ENCODE measurements at places on chromosomes 12 and 14.

DNA sequence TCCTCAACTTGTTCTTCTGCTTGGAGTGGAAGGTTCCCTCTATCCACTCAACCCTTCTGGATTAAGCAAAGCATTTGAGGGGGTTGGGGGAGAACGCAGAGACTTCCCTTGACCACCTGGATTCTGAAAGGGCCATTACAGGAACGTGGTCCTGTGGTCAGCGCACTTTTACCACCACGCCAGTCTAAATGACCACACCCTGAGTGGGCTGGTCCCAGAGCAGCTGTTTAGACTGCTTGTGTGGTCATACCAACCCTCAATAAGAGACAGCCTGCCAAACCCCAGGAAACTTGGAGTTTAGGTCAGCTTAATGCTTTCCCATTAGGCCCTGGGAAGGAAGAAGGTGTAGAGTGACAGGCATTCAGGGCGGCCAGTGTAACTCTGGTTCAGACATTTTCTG is 165.5 kb upstream of the ATP2B1 start:
- no peaks in the 10 kb centered on the region for H3K27me3 ChIP-seq
- no peaks in the 10 kb centered on the region for H3K36me3 ChIP-seq
- H3K4me1 ChIP-seq: no peaks in the 10 kb centered on the region
- no peak overlapping the region for H3K27ac ChIP-seq
- no peak overlapping the region for H3K4me3 ChIP-seq

DNA sequence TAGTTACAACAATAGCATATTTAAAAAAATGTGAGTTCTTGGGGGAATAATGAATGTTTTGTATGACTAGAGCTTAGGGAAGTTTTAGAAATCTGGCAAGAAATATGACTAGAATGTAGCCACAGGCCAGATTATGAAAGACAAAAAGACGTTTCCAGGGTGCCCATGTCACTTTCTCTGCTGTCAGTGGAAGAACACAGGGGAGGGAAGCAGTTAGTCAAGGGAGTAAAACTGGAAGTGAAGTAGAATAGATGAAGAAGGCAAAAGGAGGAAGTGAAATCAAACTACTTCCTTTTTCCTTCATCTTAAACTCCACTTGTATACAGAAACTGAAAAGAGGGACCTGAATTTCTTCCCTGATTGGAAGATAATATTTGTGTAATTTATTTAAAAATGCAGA is 81.2 kb upstream of the ATP2B1 start:
- no peak overlapping the region for H3K4me3 ChIP-seq
- no peaks in the 10 kb centered on the region for H3K4me1 ChIP-seq
- DNase-seq: no peak
- no peaks in the 10 kb centered on the region for H3K27me3 ChIP-seq
- H3K27ac ChIP-seq: no peak overlapping the region
- no peaks in the 10 kb centered on the region for H3K36me3 ChIP-seq

- no peak overlapping the region for H3K4me3 ChIP-seq
- DNase-seq: no peak
- no peaks in the 10 kb centered on the region for H3K27me3 ChIP-seq
- no peaks in the 10 kb centered on the region for H3K4me1 ChIP-seq
- H3K27ac ChIP-seq: no peak overlapping the region
- H3K36me3 ChIP-seq: no peaks in the 10 kb centered on the region
These were observed 180.3 kb downstream of the DICER1 start for GRCh38 chr14:94977016-94977415.

DNA sequence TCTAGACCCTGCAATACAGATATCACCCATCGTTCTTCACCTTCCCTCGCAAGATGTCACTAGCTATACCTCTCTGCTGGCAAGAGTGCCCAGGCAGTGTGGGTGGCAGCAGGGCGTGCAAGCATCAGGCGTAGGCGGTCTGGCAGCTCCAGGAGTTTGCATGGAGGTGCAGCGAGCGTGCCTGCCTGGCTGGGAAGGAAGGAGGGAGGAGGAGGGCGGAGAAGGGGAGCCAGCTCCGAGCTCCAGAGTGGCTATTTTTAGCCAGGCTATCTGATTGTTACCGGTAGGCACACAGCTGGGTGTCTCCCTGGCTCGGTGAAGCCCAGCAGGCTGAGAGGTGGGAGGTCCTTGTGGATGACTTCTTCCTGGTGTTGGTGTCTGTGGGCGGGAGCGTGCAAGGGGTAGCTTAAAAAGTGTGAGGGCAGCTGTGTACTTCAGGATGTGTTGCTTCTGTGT is 6.2 kb downstream of the FOXJ2 start:
- DNase-seq: peak; percentile 33
- H3K27ac ChIP-seq: no peak overlapping the region
- H3K4me1 ChIP-seq: peaks cover 13% of the 10 kb centered on the region
- H3K27me3 ChIP-seq: no peaks in the 10 kb centered on the region

- no peaks in the 10 kb centered on the region for H3K4me1 ChIP-seq
- H3K27me3 ChIP-seq: no peaks in the 10 kb centered on the region
- no peaks in the 10 kb centered on the region for H3K36me3 ChIP-seq
- no peak overlapping the region for H3K27ac ChIP-seq
These were observed 75.3 kb downstream of the ACACB start for GRCh38 chr12:109191621-109192250.

GRCh38 chr12:121628037-121628436 is 1.7 kb downstream of the ORAI1 start:
- DNase-seq: no peak
- no peak overlapping the region for H3K27ac ChIP-seq
- peaks cover 10% of the 10 kb centered on the region for H3K4me1 ChIP-seq
- no peaks in the 10 kb centered on the region for H3K36me3 ChIP-seq
- H3K27me3 ChIP-seq: no peaks in the 10 kb centered on the region
- H3K4me3 ChIP-seq: no peak overlapping the region

DNA sequence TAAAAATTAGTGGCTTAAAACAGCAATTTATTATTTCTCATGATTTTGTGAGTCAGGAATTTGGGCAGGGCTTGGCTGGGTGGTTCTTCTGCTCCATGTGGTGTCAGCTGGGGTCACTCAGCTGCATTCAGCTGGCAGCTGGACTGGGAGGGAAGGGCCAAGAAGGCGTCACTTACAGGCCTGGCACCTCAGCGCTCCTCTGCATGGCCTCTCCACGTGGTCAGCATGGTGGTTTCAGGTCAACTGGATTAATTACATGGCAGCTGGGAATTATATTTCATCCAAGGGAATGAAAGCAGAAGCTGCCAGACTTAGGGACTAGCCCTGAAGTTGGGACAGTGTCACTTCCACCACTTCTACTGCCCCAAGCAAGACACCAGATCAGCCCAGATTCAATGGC is 27.5 kb upstream of the IRF2BPL start:
- H3K27me3 ChIP-seq: no peaks in the 10 kb centered on the region
- no peak overlapping the region for H3K27ac ChIP-seq
- no peaks in the 10 kb centered on the region for H3K36me3 ChIP-seq
- H3K4me1 ChIP-seq: peaks cover 5% of the 10 kb centered on the region
- DNase-seq: no peak

DNA sequence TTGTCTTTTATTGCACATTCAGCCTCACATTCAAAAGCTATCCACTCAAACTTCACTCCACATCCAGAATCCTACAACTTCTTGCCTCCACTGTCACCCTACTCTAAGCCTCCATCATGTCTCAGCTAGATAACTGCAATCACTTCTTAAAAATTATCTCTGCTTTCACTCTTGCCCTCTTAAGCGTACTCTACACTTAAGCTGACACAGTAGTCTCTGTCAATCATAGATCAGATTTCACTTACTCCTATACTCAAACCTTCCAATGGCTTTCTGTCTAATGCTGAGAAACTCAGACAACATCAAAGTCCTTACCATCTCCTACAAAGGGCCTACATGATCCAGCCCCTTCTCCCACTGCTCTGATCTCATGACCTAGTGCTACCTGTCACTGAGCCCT is 304.1 kb downstream of the ITPR2 start:
- H3K36me3 ChIP-seq: no peaks in the 10 kb centered on the region
- no peak overlapping the region for H3K27ac ChIP-seq
- no peaks in the 10 kb centered on the region for H3K4me1 ChIP-seq
- H3K4me3 ChIP-seq: no peak overlapping the region
- no peaks in the 10 kb centered on the region for H3K27me3 ChIP-seq
- no peak for DNase-seq

DNA sequence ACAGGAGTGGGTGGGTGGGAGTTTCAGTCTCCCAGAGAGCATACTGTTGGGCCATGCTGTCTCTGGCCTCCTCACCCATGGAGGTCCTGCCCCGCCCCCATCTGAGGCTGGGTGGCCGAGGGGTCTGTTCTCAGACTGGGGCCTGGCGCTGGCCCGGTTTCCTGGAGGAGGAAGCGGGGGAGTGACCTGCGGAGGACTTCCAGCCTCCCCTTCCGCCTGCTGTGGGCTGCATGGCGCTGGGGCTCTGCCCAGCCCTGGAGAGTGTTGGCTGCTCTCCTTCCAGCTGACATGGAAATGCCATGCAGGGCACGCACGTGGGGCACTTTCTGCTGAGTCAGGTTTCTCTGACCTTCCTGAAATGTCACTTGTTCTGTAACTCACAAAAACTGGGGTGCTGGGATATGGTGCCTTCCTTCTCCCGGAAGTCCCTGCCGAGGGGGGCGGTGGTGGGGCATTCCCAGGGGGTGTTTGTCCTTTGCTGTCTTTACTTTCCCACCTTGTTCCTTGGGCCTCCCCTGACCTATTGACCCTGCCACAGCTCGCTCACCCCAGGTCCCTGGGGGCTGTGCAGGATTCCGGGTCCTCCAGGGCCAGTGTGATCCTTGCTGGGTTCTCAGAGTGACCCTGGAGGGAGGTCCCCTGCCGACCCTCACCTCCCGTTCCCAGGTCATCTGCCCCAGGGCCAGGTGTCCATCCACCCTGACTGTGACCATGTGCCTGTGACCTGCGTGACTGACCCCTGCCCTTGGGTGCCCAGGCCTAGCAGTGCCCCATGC is 23.6 kb downstream of the PACS2 start:
- no peaks in the 10 kb centered on the region for H3K36me3 ChIP-seq
- no peaks in the 10 kb centered on the region for H3K27me3 ChIP-seq
- no peak for DNase-seq
- no peaks in the 10 kb centered on the region for H3K4me1 ChIP-seq

GRCh38 chr12:16331998-16332397 is 15.4 kb upstream of the MGST1 start:
- no peak overlapping the region for H3K27ac ChIP-seq
- no peak for DNase-seq
- no peaks in the 10 kb centered on the region for H3K36me3 ChIP-seq
- H3K4me3 ChIP-seq: no peak overlapping the region
- H3K27me3 ChIP-seq: no peaks in the 10 kb centered on the region

DNA sequence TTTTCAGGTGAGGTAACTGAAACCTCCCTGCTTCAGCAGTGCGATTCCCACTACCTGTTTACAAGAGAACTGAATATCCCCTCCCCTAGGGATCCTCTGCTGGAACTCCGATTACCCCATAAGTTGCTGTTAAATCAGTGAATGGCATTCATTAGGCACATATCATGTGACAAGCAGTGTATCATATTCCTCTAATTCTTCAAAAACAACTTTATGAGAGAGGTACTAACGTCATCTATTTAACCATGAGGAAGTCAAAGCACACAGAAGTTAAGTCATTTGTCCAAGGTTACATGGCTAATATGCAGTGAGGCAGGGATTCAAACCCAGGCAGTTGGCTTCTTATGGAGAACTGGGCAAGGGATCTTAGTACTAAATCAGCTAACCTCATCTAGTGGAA is 43.9 kb upstream of the PCED1B start:
- DNase-seq: no peak
- H3K36me3 ChIP-seq: no peaks in the 10 kb centered on the region
- H3K27ac ChIP-seq: no peak overlapping the region
- H3K27me3 ChIP-seq: no peaks in the 10 kb centered on the region

- H3K36me3 ChIP-seq: no peaks in the 10 kb centered on the region
- no peak for DNase-seq
- H3K27ac ChIP-seq: no peak overlapping the region
- no peaks in the 10 kb centered on the region for H3K27me3 ChIP-seq
- no peak overlapping the region for H3K4me3 ChIP-seq
These were observed 505.4 kb downstream of the LRFN5 start for GRCh38 chr14:42112108-42112507.

DNA sequence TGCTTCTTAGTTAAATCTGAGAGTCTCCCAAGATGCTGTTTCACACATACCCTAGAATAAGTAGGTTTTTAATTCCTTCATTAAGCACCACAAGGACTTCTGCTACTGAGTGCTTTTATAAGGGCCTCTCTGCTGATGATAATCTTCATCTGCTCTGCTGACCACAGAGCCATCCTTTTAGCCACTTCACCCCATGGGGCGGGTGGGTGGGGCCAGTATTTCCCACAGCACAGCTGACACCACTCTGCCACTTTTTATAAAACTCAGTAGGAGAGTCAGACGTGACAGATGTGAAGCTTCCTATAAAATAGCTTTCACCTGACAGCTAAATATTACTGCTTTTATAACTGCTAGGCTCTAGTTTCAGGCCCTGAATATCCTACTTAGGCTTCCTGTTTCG is 20.3 kb downstream of the FCF1 start:
- DNase-seq: no peak
- no peak overlapping the region for H3K27ac ChIP-seq
- H3K27me3 ChIP-seq: no peaks in the 10 kb centered on the region
- no peaks in the 10 kb centered on the region for H3K4me1 ChIP-seq

- H3K36me3 ChIP-seq: no peaks in the 10 kb centered on the region
- DNase-seq: no peak
- no peaks in the 10 kb centered on the region for H3K4me1 ChIP-seq
These were observed 91.1 kb upstream of the FUT8 start for GRCh38 chr14:65321370-65321875.

- H3K4me3 ChIP-seq: no peak overlapping the region
- no peaks in the 10 kb centered on the region for H3K36me3 ChIP-seq
- H3K4me1 ChIP-seq: no peaks in the 10 kb centered on the region
- H3K27me3 ChIP-seq: peaks cover 2% of the 10 kb centered on the region
These were observed 101.7 kb downstream of the DUSP6 start for GRCh38 chr12:89250636-89251035.

GRCh38 chr12:92547906-92548305 is 154.9 kb upstream of the PLEKHG7 start:
- no peak overlapping the region for H3K4me3 ChIP-seq
- no peaks in the 10 kb centered on the region for H3K27me3 ChIP-seq
- no peak overlapping the region for H3K27ac ChIP-seq
- no peaks in the 10 kb centered on the region for H3K36me3 ChIP-seq
- H3K4me1 ChIP-seq: no peaks in the 10 kb centered on the region
- no peak for DNase-seq

DNA sequence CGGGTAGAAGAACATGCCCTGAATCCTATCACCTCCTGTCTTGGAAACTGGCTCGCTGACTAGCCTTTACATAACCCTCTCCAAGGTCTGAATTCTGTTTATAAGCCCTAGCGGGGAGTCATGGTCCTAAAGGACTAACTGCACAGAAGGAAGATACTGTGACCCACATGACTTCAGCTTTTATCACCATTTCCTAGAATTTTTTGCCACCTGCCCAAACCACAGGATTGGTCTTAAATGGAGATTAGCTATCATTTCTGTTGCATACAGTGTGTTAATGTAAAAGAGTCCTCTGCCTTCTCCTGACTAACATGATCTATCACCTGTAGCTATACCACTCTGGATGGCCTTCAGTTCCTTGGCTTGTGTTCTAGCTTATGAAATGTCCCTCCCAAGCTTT is 319.2 kb downstream of the DUSP6 start:
- no peak overlapping the region for H3K4me3 ChIP-seq
- H3K27ac ChIP-seq: no peak overlapping the region
- DNase-seq: no peak
- H3K36me3 ChIP-seq: no peaks in the 10 kb centered on the region

GRCh38 chr14:79246173-79246572 is 965.1 kb downstream of the DIO2 start:
- no peak for DNase-seq
- no peak overlapping the region for H3K4me3 ChIP-seq
- H3K4me1 ChIP-seq: peaks cover 3% of the 10 kb centered on the region
- H3K27ac ChIP-seq: no peak overlapping the region
- no peaks in the 10 kb centered on the region for H3K36me3 ChIP-seq
